ENCODE measurements at places on chromosomes 1 and 21. TPM values are rescaled to one million over a fixed set of nuclear protein-coding genes. Genes with fewer than 3 reads are reported as not detected.

- no peak for DNase-seq
These were observed 2.4 kb upstream of the ELAPOR1 start for GRCh38 chr1:109111386-109112055.

DNA sequence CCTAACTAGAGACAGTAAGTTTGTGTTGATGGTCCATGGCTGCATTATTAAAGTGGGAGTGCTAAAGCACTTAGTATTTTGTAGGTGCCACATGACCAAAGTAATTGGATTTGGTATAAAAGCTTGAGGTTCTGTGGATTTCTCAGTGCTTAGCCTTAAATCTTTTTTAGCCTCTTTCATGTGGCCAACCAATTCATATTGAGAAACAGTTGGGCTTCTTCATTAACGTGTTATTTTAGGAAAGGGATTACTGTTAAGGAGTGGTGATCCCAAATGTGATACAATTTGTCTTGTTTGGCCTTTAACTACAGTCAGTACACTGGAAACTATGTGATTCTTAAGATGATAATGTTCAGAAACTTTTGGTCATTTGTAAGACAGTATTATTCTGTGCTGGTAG is 25.5 kb downstream of the MAN1A2 start:
- DNase-seq = no peak

DNA sequence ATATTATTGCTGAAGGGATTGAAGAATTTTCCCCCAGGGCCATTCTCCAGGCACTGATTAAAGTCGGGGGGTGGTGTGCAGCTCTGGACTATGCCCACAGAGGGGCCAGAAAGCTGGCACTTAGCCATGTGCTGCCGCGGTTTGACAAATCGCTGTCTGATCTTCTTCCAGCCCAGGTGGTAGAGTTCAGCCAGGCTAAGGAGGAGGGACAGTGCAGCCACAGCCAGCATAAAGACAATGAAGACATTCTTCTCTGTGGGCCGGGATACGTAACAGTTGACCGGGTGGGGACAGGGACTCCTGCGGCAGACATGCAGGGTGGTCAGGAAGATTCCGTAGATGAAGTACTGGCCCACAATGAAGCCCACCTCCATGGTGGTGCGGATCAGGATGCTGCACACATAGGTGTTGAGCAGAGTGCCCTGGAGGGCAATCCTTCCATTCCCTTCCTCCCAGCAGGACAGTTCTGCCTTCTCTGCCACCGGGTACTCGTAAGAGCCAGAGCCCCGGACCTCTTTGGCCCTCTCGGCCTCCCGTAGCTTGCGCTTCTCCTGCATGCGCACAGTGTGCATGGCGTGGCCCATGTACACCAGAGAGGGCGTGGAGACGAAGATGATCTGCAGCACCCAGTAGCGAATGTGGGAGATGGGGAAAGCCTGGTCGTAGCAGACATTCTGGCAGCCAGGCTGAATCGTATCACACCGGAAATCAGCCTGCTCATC is 1.9 kb downstream of the GJA5 start:
- no peak for DNase-seq

NFASC gene
- polyA plus RNA-seq = 137 TPM

DNA sequence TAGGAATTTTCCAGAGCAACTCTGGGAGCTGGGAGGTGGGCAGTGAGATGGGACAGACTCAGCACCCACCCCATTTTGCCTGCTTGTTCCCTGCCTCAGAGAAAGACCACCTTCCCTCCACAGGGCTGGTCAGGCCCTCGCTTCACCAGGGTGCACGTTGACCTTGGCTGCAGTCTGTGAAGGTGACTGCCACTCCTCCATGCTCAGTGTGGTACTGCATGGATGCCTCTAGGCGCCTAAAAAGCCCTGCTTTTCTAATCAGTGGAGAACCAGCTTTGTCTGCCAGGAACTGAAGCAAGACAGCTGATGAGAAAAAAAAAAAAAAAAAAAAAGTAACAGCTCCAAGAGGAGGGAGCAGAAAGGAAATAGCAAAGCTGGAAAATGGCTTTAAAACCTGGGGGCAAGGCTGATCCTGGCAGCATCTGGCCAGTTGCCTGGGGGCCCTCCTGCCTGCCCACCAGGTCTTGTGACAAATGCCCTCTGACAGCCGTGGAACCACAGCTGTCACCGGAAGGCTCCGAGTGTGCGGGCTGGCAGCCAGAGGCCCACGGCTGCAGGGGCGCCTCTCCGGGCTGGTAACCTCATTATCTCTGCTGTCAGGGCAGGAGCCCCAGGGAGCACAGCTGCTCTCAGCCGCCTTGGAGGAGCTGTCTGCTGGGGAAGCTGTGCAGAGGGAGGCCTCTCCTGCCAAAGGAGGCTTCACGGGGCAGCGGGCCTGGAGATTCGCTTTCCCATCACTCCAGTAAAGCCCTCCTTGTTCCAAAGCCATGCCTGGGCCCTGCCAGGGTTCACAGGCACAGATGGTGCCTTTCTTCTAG is 13.7 kb downstream of the KIAA1614 start:
- no peak for DNase-seq

DNA sequence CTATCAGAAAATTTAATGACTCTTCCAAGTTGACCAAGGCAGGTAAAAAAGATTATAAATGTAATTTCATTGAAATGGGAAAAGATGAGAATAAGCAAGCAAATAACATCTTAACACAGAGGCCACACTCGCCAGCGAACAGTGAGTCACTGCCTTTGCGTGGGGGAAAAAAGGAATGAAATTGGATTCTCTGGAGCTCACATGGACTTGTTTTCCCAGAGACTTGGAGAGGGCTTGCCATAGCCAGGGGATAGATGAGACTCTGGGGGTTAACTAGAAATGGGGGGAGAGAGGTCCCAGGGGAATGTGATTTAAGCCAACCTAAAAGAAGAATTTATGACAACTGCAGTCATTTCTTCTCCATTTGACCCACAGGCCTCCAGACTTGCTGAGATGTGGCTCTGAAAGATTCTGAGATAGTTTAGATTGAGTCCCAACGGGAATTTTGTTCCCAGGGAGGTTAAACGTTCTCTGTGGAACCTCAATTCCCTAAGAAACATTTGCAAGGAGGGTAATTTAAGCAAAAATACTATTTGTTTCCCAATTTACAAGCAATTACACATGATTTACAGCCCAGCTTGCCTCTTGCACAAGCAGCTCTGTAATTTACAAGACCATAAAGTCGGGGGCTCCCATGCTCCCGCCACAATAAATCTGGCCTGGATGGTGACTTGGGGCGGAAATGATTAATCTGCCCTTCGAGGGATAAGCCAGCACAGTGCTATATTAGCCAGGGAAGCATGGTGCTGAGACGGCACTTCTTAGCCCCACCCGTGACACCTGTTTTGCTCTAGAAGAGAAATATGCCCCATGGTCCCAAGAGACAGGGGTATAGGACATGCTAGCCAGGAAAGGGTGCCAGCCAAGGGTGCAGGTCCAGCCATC is 68.8 kb downstream of the GRIK3 start:
- no peak for DNase-seq

SLAMF1 gene
- not detected for polyA plus RNA-seq

WNT9A gene
- 5.4 TPM for polyA plus RNA-seq

All from spinal cord (tissue), 10 donors.